ENCODE measurements at places on chromosomes 16 and 17.

- DNase-seq, result no peak
These were observed 168.8 kb downstream of the C16orf78 start for GRCh38 chr16:49542391-49542891.

GRCh38 chr16:58012481-58012880 is 11.3 kb downstream of the USB1 start:
- DNase-seq, result peak; percentile 18

DNA sequence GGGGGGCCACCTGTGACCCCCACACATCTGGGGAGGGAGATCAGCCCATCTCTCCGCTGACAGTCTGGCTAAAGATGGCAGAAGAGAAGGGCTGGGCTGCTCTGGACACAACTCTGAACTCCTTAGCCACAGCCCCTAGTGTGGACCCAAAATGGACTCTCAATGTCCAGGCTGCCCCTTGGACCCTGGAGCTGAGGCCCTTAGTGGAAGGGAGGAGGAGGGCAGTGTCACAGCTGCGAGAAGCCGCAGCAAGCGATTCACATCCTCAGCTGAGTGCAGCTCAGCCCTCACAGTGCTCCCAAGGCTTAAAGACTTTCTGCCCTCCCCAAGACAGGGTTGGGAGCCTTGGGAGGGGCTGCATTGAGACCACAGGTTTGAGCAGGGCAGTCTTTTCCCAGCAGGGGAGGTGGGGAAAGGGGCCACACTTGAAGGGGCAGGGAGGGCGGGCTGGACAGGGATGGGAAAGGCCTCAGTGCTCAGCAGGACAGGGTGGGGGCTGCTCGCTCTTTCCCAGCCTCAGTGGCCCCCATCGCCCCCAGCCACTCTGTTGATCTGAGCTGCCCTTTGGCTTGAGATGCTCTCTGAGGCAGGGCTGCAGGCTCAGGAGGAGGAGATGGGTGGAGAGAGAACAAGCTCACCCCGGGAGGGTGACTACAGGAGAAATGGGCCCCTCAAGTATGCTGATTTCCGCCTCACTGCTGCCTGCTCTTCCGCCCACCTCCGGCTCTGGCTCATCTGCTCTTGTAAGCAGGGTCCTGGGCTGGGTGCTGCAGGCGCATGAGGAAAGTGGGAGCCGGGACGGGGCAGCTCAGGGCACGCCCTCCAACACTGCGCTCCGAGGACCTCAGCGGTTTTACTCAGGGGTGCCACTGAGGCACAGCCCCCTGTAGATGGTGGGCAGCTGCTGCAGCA is 50.9 kb upstream of the MTSS2 start:
- no peak for DNase-seq

- DNase-seq, result no peak
These were observed 1.2 kb downstream of the TRARG1 start for GRCh38 chr17:1280652-1281051.

DNA sequence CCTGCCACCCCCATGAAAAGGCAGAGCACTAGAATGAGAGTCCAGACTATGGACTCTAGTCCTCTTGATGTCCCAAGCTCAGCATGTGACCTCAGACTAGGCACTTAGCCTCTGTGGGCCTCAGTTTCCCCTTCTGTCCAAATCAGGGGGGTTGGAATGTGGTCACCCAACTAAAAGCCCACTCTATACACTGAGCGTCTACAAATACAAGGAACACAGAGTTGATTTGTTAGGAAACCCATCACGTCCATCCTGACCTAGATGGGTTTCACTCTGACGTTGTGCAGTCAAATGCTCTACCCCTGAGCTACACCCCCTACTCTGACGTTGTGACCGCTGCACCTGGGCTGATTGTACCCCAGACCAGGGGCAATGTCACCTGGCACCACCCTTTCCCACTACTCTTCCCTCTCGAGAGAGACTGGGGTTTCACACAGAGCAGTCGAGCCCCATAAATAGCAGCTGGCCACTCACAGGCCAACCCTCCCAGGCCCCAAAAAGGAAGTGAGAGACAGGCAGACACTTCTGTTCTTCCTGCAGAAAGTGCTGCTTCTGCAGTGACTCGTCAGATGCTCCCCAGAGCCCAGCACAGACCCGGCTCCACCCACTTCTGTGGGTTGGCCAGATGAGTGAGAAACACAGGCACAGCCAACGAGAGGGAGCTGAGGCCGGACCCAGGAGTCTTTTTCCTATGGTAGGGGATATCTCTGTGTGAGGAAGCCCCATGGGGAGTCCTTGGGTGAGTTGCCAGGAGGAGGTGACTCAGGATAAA is 16.1 kb upstream of the TNFRSF13B start:
- DNase-seq, result peak; percentile 85
